Fibroblast of the conjunctiva (primary cell): ENCODE measurements at places on chromosomes 7 and 10.
A peak's percentile ranks its signal among the peaks of the same experiment; 100 is the strongest.

GRCh38 chr10:84552478-84552877 lies 224.1 kb downstream of the CCSER2 start:
- DNase-seq: no peak

DNA sequence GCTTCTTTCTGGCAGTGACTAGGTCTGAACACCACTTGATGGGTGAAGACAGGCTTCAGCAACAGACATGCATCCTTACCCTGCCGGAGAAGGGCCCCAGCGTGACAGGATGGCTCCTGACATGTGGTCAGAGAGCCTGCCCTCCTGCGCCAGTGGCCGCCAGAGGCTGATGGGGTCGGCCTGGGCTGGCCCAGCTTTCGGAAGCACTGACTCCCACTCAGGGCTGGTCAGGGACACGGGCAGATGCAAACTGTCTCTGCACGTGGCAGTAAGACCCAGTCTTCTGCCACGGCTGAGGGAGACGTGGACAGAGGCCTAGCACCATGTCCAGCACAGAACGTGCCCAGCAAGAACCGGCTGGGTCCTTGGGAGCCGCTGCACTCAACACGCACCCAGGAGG lies 10.2 kb downstream of the TUBGCP2 start:
- no peak for DNase-seq

- no peak for DNase-seq
Observed at GRCh38 chr10:86397120-86397519, 30.5 kb upstream of the GRID1 start.

DNA sequence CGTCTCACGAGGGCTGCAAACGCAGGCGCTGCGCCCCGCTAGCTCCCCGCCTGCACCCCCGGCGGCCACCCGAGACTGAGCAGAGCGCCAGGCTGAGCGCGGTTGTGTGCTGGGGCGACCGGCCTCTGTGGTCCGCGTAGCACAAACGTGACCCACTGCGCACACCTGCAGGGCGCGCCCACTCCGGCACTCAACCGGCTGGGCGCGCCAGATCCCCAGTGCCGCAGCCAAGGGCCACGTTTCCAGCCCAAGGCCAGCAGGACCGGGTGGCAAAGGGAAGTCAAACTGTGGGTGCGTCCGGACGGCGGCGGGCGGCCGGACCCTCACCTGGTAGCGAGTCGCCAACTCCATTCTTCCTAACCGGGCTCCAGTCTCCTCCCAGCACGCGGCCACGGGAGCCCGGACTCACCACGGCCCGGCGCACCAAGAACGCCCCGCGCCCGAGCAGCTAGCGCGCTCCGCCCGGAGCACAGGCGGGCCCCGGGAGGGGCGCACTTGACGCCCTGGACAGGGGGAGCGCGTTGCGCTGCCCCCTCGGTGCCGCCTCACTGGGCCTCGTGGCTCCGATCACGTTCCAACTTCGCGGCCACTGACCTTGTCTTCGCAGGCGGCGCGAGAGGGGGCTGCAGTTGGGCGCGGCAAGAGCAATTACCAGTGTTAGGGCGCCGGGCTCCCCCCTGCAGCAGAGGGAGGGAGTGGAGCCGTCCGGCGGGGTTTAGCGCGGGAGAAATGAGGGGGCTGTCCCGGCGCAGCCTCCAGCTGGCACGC lies at the start of gene CDCA7L:
Gene CDCA7L, minus strand, starts transcription at position 446 of the 768 bp plus-strand sequence. Its CDS starts 95 bp downstream, at position 351.
- DNase-seq: no peak

DNA sequence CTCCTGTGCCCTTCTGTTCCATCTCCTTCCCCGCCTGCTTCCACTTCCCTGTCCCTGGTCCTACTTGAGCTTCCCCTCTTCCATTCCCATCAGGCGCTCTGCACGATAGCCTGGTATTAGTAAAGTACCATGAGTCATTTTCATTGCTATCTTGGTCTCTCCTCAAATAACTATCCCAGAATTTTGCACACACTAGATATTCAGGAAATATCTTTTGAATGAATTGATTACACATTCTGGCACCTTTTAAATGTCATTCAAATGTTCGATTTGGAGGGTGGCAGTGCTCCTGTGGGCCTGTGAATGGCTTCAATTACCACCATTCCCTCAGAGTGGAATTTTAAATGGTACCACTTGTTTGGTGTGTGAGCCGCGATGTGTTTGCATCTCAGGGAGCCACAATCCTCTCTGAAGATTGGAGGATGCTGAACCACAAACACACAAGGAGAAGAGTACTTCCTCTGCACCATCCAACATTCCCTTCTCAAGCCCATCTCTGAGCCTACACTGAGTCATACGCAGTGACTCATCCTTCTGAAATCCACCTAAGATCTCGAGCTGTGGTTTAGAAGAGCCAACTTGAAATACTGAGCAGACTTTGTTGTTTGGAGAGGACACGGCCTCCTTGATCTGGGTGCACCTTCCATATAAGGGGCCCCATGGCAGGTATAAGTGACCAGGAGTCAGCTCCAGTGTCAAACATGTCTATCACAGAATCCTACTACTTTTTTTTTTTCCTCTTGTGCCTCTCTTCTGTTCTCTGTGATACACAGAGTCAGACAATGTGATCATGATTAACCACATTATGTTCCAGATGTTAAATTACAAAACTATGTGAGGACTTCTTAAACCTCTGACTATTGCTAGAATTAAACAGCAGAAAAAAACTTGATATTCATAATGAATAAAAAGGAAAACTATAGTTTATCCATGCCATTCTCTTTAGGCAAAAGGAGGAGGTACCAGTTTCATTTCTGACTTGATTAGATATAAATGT lies 81.9 kb downstream of the BMPER start:
- peak; percentile 96 for DNase-seq

- no peak for DNase-seq
Observed at GRCh38 chr10:23150091-23150490, 42.0 kb upstream of the PTF1A start.

- no peak for DNase-seq
Observed at GRCh38 chr10:83023662-83024061, 1115.6 kb upstream of the GHITM start.

GRCh38 chr7:139482662-139483466 lies 609 bp downstream of the KLRG2 start:
- DNase-seq: no peak

GRCh38 chr10:33733058-33733457 lies 398.6 kb upstream of the NRP1 start:
- no peak for DNase-seq

- no peak for DNase-seq
Observed at GRCh38 chr7:86778271-86778670, 134.6 kb downstream of the GRM3 start.

DNA sequence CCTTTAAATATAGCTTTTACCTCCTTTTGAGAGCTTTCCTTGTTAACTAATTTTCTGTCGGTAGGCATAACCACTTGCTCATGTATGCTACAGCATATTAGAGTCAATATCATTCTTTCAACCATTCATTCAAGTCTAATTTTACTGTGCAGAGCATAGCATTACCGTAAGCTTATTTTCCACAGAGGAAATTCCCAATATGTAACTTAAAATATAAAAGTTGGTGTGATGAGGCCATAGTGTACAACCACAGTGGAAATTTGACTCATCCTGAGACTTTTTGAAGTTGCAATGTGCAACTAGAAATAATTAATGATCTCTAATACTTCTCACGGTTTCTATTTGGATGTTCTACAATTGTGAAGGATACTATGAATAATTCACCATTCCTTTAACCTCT lies 80.6 kb upstream of the KLF6 start:
- DNase-seq: no peak

DNA sequence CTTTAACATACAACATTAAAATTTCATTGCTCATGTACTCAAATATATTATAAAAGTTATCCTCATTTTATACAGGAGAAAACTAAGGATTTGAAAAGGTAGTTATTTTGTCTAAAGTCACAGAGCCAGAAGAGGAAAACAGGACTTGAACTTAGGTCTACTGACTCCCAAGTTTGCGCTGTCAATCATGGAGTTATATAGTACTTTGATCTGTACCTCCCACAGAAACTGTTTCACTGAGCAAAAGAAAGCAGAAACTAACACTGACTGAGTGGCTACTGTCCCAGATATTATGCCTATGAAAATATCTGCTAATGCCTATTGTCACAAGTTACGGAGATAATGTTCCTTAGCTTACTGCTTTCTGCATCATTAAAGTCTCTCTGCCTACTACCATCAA lies 329.1 kb downstream of the MAGI2 start:
- DNase-seq: no peak

GRCh38 chr10:80161321-80162083 lies 29.0 kb downstream of the PLAC9 start:
- DNase-seq: no peak

- DNase-seq: no peak
Observed at GRCh38 chr10:125005312-125006187, 63.6 kb downstream of the ZRANB1 start.

GRCh38 chr10:101330631-101331225 lies 23.2 kb upstream of the BTRC start:
- no peak for DNase-seq

DNA sequence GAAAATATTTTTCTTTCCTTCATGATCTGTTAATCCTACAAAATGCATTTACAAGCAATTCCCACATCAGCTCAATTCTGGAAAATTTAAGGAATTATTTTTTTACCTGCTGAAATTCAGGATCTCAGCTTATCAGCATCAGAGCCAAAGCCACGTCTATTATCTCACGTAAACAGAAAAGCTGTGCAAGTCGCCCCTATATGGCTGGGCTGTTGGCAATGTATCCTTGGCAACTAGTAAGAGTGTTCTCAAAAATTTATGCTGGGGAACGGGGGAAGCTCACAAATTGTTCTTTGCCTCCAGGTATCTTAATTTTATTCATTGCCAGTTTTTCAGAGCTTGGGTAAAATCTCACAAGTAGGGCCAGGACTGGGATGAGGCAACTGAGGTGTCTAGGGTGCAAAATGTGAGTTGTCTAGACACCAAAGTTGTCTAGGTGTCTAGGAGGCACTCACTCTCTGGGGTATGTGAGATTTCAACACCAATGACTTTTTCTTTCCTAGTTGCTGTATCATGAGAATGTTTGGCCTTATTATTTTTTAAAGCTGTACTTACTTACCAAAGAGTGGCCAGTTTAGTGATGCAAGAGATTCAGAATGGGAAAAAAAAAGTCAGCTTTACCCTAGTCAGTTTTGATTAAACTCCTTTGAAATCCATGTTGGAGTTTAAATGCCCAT lies 5.1 kb downstream of the GSTO2 start:
- DNase-seq: no peak

GRCh38 chr7:139104091-139104450 lies 5.4 kb downstream of the ZC3HAV1 start:
- no peak for DNase-seq

DNA sequence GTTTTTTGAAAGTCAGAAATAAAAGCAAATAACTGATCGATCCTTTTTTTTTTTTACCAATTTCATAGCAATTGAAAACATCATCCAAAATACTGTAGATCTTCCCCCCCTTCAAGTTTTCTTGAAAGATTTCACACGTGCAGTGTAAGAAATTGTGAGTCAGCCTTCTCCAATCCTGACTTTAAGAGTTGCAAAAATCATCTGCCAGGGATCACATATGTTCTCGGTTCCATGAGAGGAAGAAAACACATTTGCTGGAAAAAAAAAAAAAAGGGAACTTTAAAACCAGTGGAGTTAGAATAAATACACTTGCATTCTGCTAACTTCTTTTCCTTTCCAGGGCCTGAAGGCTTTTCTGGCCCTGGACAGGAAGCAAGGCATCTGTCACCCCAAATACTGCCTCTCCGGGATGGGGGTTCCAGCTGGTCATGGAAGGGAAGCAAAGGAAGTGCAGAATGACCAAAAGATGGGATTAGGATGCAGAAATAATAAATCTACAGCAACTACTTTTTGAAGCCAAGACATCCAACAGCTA lies 198.4 kb upstream of the KIAA1217 start:
- no peak for DNase-seq

- DNase-seq: no peak
Observed at GRCh38 chr7:26858735-26859134, 5.7 kb downstream of the SKAP2 start.

GRCh38 chr7:121515229-121515628 lies 119.1 kb upstream of the FAM3C start:
- no peak for DNase-seq

DNA sequence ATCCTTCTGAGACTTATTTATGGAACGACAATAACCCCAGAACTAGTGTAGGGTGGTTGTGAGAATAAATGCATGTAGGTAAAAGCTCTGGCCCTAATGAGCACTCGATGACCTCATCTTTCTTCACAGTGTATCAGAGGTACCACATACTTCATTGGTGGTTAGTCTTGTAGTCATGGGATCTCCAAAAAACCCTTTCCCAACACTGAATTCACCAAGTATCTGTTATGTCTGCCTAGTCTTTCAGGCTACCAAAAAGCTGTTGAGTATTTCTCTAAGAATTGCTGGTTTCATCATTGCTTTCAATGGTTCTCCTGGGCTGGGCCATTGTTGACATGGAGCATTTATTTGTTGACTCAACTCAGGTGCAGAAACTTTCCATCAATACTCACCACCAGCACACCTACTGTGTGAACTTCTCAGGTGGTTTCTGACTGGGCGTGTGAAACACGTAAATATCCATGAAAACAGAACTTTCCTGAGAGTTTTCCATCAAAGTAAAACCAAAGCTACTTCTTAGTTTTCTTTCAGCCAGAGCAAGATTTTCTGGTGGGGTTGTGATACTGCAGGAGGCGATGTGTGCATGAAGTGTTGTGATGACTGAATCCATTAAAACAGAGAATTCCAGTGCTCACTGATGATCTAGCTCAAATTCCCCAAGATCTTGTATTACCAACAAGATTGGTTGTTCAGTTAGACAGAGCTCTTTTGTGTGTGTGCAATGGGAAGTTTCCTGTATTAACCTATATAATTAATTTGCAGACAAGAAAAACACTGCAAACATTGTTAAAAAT lies 51.4 kb upstream of the SLC35B4 start:
- DNase-seq: no peak

DNA sequence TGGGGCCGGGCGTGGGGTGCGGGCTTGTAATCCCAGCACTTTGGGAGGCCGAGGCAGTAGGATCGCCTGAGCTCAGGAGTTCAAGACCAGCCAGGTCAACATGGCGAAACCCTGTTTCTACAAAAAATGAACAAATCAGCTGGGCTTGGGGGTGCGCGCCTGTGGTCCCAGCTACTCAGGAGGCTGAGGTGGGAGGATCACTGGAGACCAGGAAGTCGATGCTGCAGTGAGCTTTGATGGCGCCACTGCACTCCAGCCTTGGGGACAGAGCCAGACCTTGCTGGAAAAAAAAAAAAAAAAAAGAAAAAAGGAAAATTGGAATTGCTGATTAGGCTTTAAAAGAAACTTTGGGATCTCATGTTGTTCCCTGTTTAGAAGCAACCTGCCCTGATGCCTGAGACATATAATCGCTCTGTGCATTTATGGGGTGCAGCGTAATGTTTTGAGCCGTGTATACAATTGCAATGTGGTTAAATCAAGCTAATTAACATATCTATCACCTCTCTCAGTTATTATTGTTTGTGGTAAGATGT lies 851 bp downstream of the AKR1E2 start:
- no peak for DNase-seq

DNA sequence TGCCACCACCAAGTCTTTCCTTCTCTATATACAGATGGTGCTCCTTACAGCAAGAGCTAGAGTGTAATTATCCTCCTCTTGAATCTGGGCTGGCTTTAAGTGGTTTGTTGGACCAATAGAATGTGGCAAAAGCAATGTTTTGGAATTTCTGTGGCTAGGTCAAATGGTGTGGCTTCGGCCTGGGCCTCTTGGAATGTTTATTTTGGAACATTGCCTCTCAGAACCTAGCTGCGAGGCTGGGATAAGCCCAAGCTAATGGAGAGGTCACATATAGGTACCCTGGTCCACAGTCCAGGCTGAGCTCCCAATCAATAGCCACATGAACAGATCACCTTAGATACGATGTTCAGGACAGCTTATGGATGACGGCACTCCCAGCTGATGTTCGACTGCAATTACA lies 556.7 kb downstream of the TYW1 start:
- DNase-seq: no peak

GRCh38 chr10:63644418-63645142 lies 123.4 kb downstream of the REEP3 start:
- no peak for DNase-seq

GRCh38 chr10:127863231-127863825 lies 29.4 kb downstream of the CLRN3 start:
- DNase-seq: no peak
